ENCODE measurements at places on chromosomes 6 and 20. TPM values are rescaled to one million over a fixed set of nuclear protein-coding genes. Genes with fewer than 3 reads are reported as not detected.
A peak's percentile ranks its signal among the peaks of the same experiment; 100 is the strongest.

The CD164 gene
- 164 TPM for total RNA-seq

The DDR1 gene
- total RNA-seq = 9.4 TPM

DNA sequence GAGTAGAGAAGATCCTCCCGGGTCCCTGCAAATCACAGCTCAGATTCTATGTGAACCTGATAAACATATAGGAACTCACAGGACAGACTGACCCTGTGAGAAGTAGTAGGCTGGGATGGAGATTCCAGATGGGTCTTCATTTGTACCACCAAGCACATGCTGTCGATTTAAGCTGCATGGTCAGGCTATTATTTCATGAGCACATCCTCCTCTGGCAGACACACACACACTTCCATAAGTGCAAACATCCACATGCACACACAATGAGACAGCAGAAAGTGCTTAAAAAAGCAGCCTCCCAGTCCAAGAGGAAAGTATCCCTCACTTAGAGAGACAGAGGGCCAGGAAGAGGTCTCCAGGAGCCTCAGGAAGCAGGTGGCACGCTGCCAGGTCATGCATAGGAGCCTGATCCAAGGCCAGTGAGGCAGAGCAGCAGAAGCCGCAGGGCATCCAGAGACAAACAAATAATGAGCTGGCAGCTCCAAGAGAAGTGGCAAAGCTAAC is 131.8 kb downstream of the UNC5CL start:
- DNase-seq = no peak
- H3K4me1 ChIP-seq = peaks cover 11% of the 10 kb centered on the region
- H3K4me3 ChIP-seq = no peak overlapping the region

GRCh38 chr6:167985911-167986595 is 11.4 kb upstream of the KIF25 start:
- no peaks in the 10 kb centered on the region for H3K27me3 ChIP-seq
- H3K36me3 ChIP-seq = peaks cover 2% of the 10 kb centered on the region
- no peaks in the 10 kb centered on the region for H3K4me1 ChIP-seq
- no peak overlapping the region for H3K4me3 ChIP-seq
- H3K27ac ChIP-seq = no peak overlapping the region

DNA sequence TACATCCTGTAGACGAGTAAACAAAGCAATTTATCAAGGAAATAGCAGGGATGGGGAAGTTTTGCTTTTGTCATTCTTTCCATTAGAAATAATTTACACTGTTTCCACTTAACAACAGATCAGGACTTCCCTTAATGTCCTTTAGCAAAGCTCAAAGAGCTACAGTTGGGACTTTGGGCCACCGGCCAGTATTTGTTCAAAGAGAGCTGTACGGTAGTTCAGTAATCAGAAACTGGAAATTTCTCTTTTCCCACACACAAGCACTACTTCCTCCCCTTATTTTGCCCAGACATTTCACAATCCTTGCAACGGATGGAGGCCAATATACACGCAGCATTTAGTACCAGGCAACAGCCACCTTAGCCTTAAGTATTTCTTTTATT is 12.1 kb upstream of the HINT3 start:
- DNase-seq = no peak
- no peak overlapping the region for H3K27ac ChIP-seq
- H3K4me1 ChIP-seq = peaks cover 15% of the 10 kb centered on the region
- no peak overlapping the region for H3K4me3 ChIP-seq

DNA sequence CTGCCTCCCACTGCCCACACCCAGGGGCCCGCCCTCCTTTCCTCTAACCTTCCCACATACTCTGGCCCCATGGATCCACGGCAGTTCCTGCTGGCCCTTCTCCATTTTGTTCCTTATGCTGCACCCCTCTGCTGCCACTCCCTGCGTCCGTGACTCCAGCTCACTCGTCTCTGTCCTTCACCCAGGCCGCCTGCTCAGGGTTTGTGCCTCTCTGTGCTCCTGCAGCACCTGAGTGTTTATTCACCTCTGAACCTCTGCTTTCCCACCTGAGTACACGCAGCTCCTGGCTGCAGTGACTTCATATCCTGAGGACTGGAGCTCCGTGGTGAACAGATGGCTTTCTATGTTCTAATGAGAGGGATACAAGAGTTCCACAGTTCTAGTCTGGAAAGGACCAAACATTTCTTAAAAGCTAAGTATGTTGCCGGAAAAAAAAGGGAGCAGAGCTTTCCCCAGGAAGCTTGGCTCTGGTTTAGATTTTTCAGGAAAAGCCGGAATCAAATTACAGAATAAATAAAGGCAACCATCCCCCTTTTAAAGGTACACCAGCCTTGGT is 1.5 kb upstream of the GNRH2 start:
- peaks cover 26% of the 10 kb centered on the region for H3K4me1 ChIP-seq
- H3K36me3 ChIP-seq = peaks cover 12% of the 10 kb centered on the region
- H3K27me3 ChIP-seq = no peaks in the 10 kb centered on the region
- no peak for DNase-seq
- H3K4me3 ChIP-seq = no peak overlapping the region

The NANP gene
- 3.8 TPM for total RNA-seq

The LY6G5C gene
- 6.9 TPM for total RNA-seq

GRCh38 chr6:169159331-169159730 is 94.3 kb downstream of the THBS2 start:
- DNase-seq = no peak
- H3K4me3 ChIP-seq = no peak overlapping the region
- no peak overlapping the region for H3K27ac ChIP-seq
- no peaks in the 10 kb centered on the region for H3K4me1 ChIP-seq

DNA sequence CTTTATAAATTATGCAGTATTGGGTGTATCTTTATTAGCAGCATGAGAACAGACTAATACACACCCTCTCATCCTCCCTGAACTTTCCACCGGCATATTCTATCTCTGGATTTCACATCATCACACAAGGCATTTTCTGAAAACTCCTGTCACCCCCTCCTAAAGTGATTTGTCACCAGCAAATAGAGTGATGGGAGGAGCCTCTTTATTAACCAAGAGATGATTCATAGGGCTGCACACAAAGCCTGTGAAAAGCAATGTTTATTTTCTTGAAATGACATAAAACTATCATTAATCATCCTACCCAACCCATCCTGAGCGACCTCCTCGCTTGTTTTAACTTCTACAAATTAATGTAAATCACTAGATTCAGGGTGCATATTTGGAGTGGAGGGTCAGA is 394.7 kb upstream of the SULF2 start:
- no peaks in the 10 kb centered on the region for H3K27me3 ChIP-seq
- no peaks in the 10 kb centered on the region for H3K4me1 ChIP-seq
- H3K4me3 ChIP-seq = no peak overlapping the region
- no peaks in the 10 kb centered on the region for H3K36me3 ChIP-seq
- no peak for DNase-seq
- no peak overlapping the region for H3K27ac ChIP-seq

The CSE1L gene
- total RNA-seq = 61.3 TPM

- peak overlapping the region; percentile 88 for H3K4me3 ChIP-seq
- no peaks in the 10 kb centered on the region for H3K27me3 ChIP-seq
- DNase-seq = no peak
Measured at GRCh38 chr20:35662551-35662950, 2.1 kb downstream of the CPNE1 start.

The SPDEF gene
- total RNA-seq = 0.16 TPM

The FAM83B gene
- not detected for total RNA-seq

- no peaks in the 10 kb centered on the region for H3K36me3 ChIP-seq
- no peak for DNase-seq
- H3K27ac ChIP-seq = no peak within 1 kb of the TSS
- no peaks in the 10 kb centered on the region for H3K4me1 ChIP-seq
- no peak within 1 kb of the TSS for H3K4me3 ChIP-seq
Measured at GRCh38 chr20:57560554-57561355, at the start of gene PCK1. Gene PCK1, plus strand, starts transcription at chr20:57561110. Its CDS starts 302 bp downstream, at chr20:57561412.

The BFSP1 gene
- total RNA-seq = 0.23 TPM

- DNase-seq = no peak
- no peak overlapping the region for H3K27ac ChIP-seq
- H3K4me1 ChIP-seq = no peaks in the 10 kb centered on the region
- H3K4me3 ChIP-seq = no peak overlapping the region
- H3K36me3 ChIP-seq = peaks cover 4% of the 10 kb centered on the region
Measured at GRCh38 chr6:105324386-105324950, 78.4 kb downstream of the PREP start.

GRCh38 chr6:44702292-44702691 is 314.8 kb downstream of the CDC5L start:
- H3K4me1 ChIP-seq = peaks cover 32% of the 10 kb centered on the region
- H3K36me3 ChIP-seq = no peaks in the 10 kb centered on the region
- peak overlapping the region; percentile 31 for H3K27ac ChIP-seq

DNA sequence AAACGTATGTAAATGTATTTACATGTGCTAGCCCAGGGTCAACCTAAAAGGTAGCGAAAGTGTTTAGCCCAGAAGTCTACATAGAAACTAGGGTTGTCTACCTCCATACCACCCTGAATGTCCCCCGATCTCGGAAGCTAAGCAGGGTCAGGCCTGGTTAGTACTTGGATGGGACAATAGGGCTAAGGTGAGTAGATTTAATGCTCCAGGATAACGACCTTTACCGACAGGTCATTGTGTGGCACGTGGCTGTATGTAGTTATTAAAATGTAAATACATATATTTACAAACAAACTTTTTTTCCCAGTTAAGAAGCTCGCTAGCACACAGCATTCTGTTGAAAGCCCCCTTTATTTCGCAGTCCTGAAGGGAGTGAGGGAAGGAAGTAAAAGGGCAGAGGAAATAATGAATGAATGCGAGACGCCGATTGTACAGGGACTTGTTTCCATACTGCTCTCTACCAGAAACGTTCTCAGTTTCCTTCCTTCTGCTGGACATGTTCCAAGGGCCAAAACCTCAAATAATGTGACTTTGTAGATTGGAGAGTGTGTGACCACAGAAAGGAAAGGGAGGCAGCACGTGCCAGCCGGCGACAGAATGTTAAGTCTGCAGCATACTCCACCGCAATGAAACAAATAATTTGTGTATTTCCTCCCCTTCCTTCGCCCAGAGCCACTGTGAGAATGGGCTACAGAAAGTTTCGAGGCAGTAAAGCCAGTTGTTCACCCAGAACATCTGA is 612 bp downstream of the ADAT2 start:
- peak overlapping the region; percentile 96 for H3K27ac ChIP-seq
- H3K4me3 ChIP-seq = peak overlapping the region; percentile 99
- H3K36me3 ChIP-seq = peaks cover 6% of the 10 kb centered on the region
- DNase-seq = peak; percentile 40
- peaks cover 34% of the 10 kb centered on the region for H3K4me1 ChIP-seq

GRCh38 chr20:35135867-35136586 is 11.1 kb downstream of the EDEM2 start:
- H3K27me3 ChIP-seq = no peaks in the 10 kb centered on the region
- no peak overlapping the region for H3K4me3 ChIP-seq
- H3K36me3 ChIP-seq = no peaks in the 10 kb centered on the region
- DNase-seq = no peak
- H3K27ac ChIP-seq = no peak overlapping the region

GRCh38 chr6:147949981-147950622 is 392.5 kb upstream of the SASH1 start:
- H3K4me1 ChIP-seq = no peaks in the 10 kb centered on the region
- no peak for DNase-seq
- H3K4me3 ChIP-seq = no peak overlapping the region
- H3K27me3 ChIP-seq = no peaks in the 10 kb centered on the region

DNA sequence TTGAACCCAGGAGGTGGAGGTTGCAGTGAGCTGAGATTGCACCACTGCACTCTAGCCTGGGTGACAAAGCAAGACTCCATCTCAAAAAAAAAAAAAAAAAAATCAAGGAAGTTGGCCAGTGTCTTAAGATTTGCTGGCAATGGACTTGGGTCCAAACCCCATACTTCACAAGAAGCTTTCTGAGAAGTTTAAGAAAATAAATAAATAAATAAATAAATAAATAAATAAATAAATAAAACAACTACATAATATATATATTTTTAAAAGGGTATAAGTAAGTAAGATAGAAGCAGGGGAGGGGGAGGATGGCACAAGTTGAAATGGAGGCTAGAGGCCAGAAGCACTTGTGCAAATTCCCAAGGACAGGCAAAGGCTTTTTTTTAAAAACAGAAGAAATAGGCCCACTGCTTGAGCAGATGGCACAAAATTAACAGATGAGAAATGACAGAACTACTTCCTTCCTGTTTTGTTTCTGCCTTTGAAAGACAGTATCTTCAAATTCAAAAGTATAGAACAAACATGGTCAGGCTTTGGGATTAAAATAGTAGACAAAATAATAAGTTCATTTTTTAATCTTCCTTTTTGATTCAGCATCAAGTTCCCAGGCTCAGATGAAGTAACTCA is 287.7 kb downstream of the ALDH8A1 start:
- no peak for DNase-seq
- H3K4me1 ChIP-seq = no peaks in the 10 kb centered on the region
- no peak overlapping the region for H3K27ac ChIP-seq
- H3K36me3 ChIP-seq = no peaks in the 10 kb centered on the region
- H3K4me3 ChIP-seq = no peak overlapping the region

DNA sequence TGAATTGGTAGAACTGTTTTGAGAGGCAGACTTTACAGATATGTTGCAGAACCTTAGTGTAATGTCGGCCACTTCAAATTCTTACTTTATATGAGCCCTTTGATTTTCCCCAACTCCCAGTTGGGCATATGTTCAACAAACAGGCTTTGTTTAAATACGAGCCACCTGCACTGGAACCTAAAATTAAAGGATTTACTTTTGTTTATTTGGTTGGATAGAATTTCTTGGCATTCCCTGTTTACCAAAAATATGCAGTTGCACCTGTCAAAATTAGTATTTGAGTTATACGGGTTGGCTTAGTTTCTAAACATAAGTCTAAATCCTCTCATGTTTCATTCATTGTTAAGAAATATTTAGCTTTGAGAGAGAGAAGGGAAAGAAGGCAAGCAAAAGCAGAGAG is 2.4 kb upstream of the GLYATL3 start:
- no peak overlapping the region for H3K27ac ChIP-seq
- H3K4me3 ChIP-seq = no peak overlapping the region
- no peak for DNase-seq
- H3K4me1 ChIP-seq = no peaks in the 10 kb centered on the region
- no peaks in the 10 kb centered on the region for H3K36me3 ChIP-seq

DNA sequence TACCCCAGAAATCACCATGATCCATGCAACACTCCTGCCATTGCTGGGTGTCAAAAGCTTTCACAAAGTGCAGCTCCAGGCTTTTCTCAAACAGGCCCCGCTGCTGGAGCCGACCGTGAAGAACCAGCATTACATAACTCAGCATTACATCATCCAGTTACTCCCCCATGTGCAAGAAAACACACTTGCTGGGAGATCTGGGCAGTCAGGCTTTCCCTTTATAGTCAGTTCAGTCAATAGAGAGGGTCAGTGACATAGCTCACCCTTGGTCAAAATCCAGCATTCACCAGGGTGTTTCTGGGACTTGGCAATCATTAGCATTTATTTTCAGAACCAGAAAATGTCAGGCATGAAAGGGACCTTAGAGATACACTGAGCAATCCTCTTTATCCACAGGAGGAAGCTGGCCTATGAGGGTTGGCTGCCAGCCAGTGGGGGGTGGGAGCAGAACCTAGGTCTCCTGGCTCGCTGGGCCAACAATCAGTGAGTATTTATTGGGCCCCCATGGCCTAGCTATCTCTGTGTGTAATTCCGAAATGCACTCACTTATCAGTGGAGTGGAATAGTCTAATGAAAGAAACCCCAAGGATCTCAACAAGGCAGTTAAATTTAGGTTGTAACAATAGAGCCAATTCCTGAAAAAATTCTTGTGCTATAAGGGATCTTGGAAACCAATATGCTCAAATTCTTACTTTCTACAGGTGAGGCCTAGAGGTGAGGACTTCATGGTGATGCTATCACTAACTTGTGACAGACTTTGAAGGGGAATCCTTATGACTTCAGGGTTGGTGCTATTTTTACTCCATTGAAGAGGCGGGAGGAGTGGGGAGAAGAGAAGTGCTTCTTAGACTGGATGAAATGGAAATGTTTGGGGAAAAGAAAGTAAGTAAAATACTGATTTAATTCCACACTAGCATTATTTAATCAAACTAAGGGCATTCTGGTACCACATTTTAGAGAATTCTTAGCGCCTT is 54.6 kb downstream of the LYRM4 start:
- H3K36me3 ChIP-seq = peaks cover 2% of the 10 kb centered on the region
- H3K4me1 ChIP-seq = peaks cover 7% of the 10 kb centered on the region
- H3K27ac ChIP-seq = no peak overlapping the region
- DNase-seq = no peak
